ENCODE measurements at places on chromosomes 12 and 14.

DNA sequence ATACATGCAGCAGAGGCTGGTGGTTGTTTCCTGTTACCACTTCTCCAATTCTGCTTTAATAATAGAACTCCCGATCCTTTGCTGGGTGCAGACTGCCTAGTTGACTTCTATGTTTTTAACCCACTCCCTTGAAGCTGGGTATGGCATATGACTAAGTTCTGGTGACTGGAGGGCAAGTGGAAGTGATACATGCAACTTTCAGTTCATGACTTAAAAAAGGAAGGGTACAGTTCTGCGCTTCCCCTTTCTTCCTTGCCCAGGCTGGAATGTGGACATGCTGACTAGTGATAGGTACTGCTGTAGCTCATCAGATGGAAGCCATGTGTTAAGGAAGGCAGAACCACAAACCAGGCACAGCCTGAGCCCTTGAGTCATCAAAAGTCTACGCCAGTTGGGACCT, 2.4 kb upstream of the A2M start:
- DNase-seq = no peak

GRCh38 chr14:58631732-58632131, 6.0 kb upstream of the DACT1 start:
- no peak for DNase-seq

DNA sequence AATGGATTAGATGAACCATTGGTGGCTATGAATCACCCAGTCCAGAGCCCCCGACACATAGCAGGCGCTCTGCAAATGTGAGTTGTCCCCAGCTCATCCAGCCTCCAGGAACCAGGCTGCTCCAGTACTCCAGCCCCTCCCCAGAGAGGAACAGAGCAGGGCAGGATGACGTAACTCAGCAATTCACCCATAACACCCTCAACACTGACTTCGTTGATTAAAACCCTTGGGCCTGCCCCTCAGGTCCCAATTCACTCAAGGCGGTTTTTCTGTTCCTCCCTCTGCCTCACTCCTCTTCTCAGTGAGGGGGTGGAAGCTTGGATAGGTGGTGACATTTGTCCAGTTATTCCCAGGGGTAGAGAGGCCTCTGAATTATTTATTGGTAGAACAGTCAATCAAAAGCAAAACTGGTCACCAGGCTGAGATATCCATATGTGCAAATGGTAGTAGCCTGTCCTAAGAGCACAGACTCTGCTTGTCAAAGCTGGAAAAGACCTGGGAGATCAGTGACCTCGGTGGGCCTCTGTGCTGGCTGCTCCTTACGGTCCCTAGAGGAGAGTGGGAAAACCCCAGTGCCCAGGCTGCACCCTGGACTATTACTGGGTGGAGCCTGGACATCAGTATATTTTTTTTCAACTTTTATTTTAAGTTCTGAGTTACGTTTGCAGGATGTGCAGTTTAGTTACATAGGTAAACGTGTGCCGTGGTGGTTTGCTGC, 97.0 kb downstream of the CMKLR1 start:
- no peak for DNase-seq

DNA sequence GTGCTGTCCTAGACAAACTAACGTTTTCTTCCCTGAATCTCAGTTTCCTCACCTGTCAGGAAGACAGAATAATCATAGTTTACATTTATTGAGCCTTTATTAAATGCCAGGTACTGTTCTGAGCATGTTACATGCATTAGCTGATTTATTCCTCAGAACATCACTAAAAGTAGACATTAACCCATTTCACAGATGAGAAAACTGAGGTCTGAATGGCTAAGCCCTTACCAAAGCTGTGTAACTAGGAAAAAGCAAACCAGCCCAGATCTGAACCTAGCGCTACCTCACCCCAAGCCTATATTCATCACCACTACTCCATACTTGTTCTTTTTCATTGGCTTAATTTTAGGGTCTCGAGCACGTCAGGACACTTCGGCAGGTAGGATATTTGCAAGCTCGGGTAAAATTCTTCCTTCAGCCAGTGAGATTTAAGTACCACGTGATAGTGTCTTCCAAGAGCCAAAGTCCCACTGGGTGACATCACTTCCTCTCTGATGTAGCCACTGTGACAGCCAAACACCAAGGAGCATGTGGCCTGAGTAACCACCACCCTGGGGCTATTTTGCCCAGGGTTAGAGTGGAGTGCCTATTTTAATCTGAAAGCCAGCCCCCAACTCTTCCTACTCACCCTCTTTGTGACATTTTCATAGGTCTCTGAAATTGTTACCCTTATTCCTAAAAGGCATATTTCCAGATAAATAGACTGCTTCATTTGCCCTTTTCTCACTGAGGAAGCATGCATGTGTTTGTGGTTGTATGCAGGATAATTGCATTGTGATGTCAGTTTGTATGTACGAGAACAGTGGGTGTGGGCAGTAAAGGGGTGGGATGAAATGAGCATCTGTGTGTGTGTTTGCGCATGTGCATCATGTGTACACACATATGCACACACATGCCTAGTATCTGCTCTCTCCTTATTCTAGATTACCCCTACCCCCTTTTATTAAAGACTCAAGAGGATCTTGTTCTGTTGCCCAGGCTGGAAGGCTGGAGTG, 62.2 kb upstream of the WSCD2 start:
- no peak for DNase-seq

DNA sequence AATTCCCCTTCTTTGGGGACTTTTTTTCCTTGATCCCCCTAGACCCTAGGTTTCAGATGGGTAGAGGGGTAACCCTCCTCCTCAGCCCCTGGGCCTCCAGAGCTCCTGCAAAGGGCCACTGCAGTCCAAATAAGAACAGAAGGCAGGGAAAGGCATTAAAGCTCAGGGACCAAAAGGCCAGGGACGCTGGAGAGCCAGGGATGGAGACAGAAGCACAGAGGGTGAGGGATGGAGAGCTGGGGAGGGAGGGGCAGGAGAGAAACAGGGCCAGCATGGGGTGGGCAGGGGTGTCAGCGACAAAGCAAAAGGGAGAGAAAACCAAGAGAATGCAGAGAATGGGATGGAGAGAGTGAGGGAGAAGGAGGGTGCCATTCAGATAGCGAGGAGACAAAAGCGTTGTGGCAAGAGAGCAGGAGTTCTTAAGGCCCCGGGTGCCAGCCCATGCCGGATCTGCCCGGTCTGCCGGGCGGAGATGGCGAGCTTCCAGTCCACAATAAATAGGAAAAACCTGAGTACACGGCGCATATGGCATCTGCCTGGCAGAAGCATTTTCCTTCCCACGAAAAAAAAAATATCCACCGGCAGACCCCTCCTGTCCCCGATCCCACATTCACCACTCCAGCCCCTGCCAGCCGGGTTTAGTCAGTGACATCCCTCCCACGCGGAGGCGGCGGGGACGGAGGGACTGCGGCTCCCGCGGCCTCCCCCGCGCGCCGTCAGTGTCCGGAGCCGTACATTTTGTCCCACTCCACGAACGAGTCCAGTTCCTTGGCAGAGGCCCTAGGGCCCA, 28.6 kb downstream of the FIGNL2 start:
- DNase-seq = no peak

DNA sequence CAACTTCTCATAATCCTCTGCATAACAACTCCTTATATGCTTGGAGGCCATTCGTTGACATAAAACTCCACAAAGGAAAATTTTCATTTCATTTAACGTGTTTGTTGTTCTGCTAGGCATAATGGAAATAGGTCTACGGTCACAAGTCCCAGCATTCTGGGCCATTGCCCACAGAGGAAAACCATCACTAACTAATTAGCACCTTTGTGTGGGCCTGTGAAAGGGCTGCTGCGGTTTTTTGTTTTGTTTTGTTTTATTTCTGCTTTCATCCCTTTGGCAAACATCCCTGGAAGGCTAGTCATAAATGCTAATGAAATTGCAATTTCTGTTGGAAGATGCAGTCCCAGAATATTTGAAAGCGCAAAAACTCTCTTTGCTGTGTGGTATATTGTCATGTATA, 180.3 kb downstream of the RMST start:
- no peak for DNase-seq
